ENCODE measurements at places on chromosomes 1 and 21.

GRCh38 chr21:32331444-32332305 is 33.0 kb downstream of the MRAP start:
- no peak for DNase-seq

DNA sequence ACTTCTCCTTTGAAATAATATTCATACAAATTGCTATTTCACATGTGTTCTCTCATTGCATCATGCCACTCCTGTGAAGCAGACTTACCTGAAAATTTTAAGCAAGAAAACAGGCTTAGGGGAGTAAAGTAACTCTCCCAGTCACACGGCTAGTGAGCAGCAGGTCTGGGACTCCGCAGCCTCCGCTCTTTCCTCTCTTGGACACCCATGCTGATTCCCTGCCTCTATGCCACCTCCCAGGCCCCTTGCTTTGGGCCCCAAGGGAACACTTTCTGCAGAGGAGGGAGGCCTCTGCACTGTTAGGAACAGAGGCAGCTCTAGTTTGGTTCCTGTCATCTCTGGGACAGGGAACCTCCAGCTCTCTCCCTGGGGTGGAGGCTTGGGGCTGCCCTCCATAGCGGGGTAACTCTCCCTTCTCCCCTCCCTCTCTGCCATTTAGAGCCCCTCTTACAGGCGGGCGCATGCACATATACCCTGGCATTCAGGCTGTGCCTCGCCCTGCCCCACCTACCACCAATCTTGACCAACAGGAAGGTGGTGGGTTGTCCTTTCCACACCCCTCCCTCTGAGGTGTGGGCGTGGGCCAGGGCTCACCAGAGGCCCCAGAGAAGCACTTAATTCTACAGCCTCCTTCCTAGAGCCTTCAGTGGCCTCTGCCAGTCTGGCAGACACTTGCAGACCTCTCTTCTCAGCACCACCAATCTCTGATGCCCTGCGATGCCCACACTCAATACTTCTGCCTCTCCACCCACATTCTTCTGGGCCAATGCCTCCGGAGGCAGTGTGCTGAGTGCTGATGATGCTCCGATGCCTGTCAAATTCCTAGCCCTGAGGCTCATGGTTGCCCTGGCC is at the start of gene RXFP4:
TSS of gene RXFP4 (plus strand) at position 646 of the 852 bp plus-strand sequence. CDS start at position 718, 72 bp downstream.
- DNase-seq = no peak

GRCh38 chr1:58251430-58252073 is 295.0 kb downstream of the OMA1 start:
- DNase-seq = no peak

DNA sequence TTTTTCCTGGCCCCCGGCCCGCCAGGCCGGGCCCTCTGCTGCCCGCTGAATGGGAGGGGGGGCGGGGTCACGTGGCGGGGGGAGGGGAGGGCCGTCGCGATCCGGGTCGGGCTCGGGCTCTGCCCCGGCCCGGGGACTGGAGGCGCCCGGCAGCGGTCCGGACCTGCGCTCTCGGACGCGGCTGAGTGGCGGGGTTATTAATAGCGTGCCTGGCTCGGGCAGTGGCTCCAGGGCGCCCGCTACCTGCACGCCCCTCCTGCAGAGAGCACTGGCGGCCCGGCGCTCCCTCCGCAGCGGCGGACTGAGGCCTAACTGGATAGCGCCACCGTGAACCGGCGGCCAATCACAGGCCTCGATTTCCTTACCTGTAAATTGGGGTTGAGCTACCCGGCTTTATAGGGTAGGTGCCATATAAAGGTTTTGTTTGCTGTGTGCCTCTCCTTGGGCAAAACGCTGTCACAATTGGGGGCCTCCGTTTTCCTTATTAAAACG is 28.1 kb downstream of the AHDC1 start:
- no peak for DNase-seq

DNA sequence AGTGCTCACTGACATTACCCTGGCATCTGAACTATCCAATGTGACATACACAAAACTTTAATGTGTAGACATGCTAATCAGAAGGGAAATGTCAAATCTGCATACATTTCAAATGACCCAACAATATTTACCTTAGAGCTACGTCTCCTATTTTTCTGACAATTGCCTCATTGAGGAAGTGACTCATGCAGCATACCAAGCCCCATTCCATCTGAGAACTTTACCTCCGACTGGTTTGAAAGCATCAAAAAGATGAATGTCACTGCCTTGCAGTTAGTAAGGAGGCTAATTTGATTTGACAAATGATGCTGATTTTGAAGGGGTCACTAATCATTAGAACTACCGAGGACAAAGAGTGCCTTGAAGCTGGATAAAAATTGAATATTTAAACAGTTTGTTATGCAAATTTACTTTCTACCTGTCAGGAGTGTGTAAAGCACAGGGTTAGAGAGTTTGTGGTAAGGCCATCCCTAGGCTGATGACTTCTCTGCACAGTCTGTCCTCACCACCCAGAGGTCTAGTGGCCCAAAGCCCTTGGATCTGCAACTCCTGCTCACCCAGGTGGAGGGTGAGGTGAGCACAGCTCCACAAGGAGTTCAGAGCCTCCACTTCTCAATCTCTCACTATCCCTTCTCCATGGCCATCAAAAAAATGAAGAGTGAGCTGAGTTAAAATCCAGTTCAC is 500.3 kb upstream of the C1orf87 start:
- DNase-seq = no peak

DNA sequence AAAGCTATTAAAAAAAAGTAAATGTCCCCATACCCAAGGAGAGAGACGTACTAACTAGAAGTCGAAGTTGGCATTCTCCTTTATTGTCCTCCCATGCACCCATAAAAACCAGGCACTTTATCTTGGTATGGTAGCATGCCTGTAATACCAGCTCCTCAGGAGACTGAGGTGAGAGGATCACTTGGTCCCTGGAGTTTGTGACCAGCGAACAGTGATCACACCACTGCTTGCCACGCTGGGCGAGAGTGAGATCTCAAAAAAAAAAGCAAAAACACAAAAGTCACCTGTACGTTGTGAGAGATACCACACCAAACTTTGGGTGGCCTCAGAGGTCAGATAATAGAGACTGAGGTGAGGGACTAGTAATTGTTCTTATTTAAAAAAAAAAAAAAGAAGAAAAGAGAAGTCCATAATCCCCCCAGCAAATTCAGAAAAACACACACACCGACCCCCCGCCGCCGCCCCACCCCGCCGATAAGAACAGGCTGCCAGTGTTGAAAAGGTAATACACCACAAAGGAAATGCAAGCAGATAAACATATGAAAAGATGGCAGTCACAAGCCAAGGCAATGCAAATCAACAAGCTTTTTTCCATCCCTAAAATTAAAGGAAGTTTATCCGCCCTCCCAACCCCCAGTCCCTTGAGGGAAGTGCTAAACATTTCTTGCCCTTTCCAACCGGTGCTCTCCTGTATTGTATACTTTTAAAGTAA is 3.6 kb downstream of the L1TD1 start:
- DNase-seq = no peak

All from activated CD4-positive, alpha-beta T cell treated with anti-CD3 and anti-CD28 coated beads, Interleukin-2, Interleukin-4, amounts not matched to agents 100 ng/mL and 50 ng/mL, durations not matched to agents 16 hours and 8 hours (primary cell).